HFFc6 (cell line): ENCODE measurements at places on chromosomes 3 and 15. TPM values are rescaled to one million over a fixed set of nuclear protein-coding genes. Genes with fewer than 3 reads are reported as not detected.

The KCNMB3 gene
- total RNA-seq: 0.59 to 0.62 TPM (median 0.60 TPM) in 3 replicates

The P3H2 gene
- total RNA-seq: 30.4 to 43.2 TPM (median 39.5 TPM) in 3 replicates

The TIMP4 gene
- 0.12 to 0.94 TPM in 2 of 3 replicates, not detected in the other for total RNA-seq

The AADACL2 gene
- total RNA-seq: not detected in 3 replicates

The DNASE1L3 gene
- not detected in 3 replicates for total RNA-seq

The A4GNT gene
- total RNA-seq: not detected in 3 replicates

The CNTN4 gene
- total RNA-seq: not detected in 3 replicates

The SPSB4 gene
- total RNA-seq: not detected in 3 replicates

The GRM7 gene
- not detected in 3 replicates for total RNA-seq

The CYP8B1 gene
- not detected in 3 replicates for total RNA-seq

The SLC2A2 gene
- not detected in 3 replicates for total RNA-seq

The GP9 gene
- not detected in 3 replicates for total RNA-seq

The DLL4 gene
- total RNA-seq: not detected in 3 replicates

The TRPM1 gene
- total RNA-seq: 0.17 to 0.29 TPM in 2 of 3 replicates, not detected in the other

The SHC4 gene
- total RNA-seq: 2.3 to 4.2 TPM (median 3.2 TPM) in 3 replicates

The SLC22A14 gene
- 0.15 to 0.17 TPM in 2 of 3 replicates, not detected in the other for total RNA-seq

The PRR20G gene
- not detected in 3 replicates for total RNA-seq

The MESP2 gene
- total RNA-seq: 0.18 to 0.26 TPM (median 0.25 TPM) in 3 replicates

The UBXN7 gene
- 57.8 to 76.5 TPM (median 60.0 TPM) in 3 replicates for total RNA-seq

The FES gene
- total RNA-seq: 0.41 to 1.1 TPM (median 0.95 TPM) in 3 replicates

The SPINT1 gene
- total RNA-seq: 0.34 and 0.51 TPM in 2 replicates

The PLCH1 gene
- 0.05 TPM in 1 of 3 replicates, not detected in the others for total RNA-seq

The FSIP1 gene
- 1.2 to 1.6 TPM (median 1.4 TPM) in 3 replicates for total RNA-seq

The ZNF502 gene
- total RNA-seq: 0.12 to 0.69 TPM (median 0.33 TPM) in 3 replicates
